SK-N-SH (cell line): ENCODE measurements at places on chromosomes 12 and 14. TPM values are rescaled to one million over a fixed set of nuclear protein-coding genes. Genes with fewer than 3 reads are reported as not detected.

GRCh38 chr14:74909911-74910310, 13.1 kb downstream of the RPS6KL1 start:
- H3K4me3 ChIP-seq = no peak overlapping the region
- no peak for DNase-seq
- H3K27ac ChIP-seq = no peak overlapping the region
- no peaks in the 10 kb centered on the region; the same call in 1 of the 2 replicates for H3K4me1 ChIP-seq
- no peaks in the 10 kb centered on the region for H3K27me3 ChIP-seq
- H3K36me3 ChIP-seq = no peaks in the 10 kb centered on the region

GRCh38 chr12:65740506-65740872, 83.8 kb upstream of the HMGA2 start:
- no peaks in the 10 kb centered on the region for H3K27me3 ChIP-seq
- DNase-seq = no peak
- H3K36me3 ChIP-seq = no peaks in the 10 kb centered on the region
- peak overlapping the region; percentile 79 for H3K27ac ChIP-seq
- H3K4me3 ChIP-seq = peak overlapping the region; percentile 51; the same call in 1 of the 2 replicates

- H3K36me3 ChIP-seq = no peaks in the 10 kb centered on the region
- DNase-seq = no peak
- no peaks in the 10 kb centered on the region for H3K4me1 ChIP-seq
- peaks cover 28% of the 10 kb centered on the region for H3K27me3 ChIP-seq
- H3K27ac ChIP-seq = no peak overlapping the region
- no peak overlapping the region for H3K4me3 ChIP-seq
These were observed 31.0 kb upstream of the GALNT9 start for GRCh38 chr12:132360410-132360809.

Gene TMEM229B
- polyA plus RNA-seq = 0.16 and 0.26 TPM in 2 replicates

GRCh38 chr12:109638735-109639134, 65.1 kb downstream of the MVK start:
- no peaks in the 10 kb centered on the region for H3K27me3 ChIP-seq
- H3K27ac ChIP-seq = no peak overlapping the region
- DNase-seq = no peak
- peaks cover 10% of the 10 kb centered on the region; the same call in 1 of the 2 replicates for H3K4me1 ChIP-seq
- no peak overlapping the region for H3K4me3 ChIP-seq

Gene MMP17
- polyA plus RNA-seq = 13.5 and 14.0 TPM in 2 replicates

Gene CCDC177
- polyA plus RNA-seq = not detected in 2 replicates

- H3K27ac ChIP-seq = peak overlapping the region; percentile 96
- no peaks in the 10 kb centered on the region for H3K27me3 ChIP-seq
- H3K4me1 ChIP-seq = peaks cover 9% of the 10 kb centered on the region; the same call in 1 of the 2 replicates
- H3K4me3 ChIP-seq = peak overlapping the region; percentile 90
These were observed 813 bp upstream of the CCDC184 start for GRCh38 chr12:48182631-48183030.

DNA sequence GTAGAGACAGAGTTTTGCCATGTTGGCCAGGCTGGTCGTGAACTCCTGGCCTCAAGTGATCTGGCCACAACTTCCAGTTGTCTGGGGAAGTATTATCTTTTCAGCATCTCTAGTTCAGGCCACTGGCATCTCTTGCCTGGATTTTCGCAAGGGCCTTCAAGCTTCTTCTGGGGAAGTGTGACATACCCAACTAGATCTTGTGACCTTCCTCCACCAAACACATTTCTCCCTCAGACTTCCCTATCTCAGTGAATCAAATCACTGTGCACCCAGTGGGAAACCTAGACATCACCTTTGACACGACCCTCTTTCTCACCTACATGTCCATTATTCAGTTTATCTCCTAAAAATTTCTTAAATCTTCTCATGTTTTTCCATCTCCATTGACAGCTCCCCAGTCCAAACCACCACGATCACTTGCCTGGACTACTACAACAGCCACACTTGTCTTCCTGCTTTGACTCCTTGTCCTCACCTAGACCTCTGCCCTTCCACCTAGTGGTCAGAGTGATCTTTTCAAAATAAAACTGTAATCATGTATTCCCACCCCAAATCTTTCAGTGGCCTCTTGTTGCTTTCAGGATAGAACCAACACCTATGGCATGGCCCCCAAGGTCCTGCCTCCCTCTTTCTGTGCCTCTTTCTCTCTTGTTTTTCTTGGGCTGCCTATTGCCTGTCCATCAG, 3.3 kb downstream of the EEF1AKMT3 start:
- H3K4me3 ChIP-seq = no peak overlapping the region
- no peak overlapping the region for H3K27ac ChIP-seq
- H3K4me1 ChIP-seq = peaks cover 11% of the 10 kb centered on the region; the same call in 1 of the 2 replicates
- DNase-seq = no peak
- H3K36me3 ChIP-seq = peaks cover 7% of the 10 kb centered on the region; the same call in 1 of the 2 replicates
- no peaks in the 10 kb centered on the region for H3K27me3 ChIP-seq

Gene CMTM5
- polyA plus RNA-seq = 0.13 TPM in 1 of 2 replicates, not detected in the other

- no peak overlapping the region for H3K27ac ChIP-seq
- H3K4me3 ChIP-seq = no peak overlapping the region
- H3K4me1 ChIP-seq = peaks cover 21% of the 10 kb centered on the region; the same call in 1 of the 2 replicates
These were observed 2.6 kb upstream of the WNT10B start for GRCh38 chr12:48973941-48974673.

- no peak overlapping the region for H3K27ac ChIP-seq
- H3K27me3 ChIP-seq = no peaks in the 10 kb centered on the region
These were observed 5.0 kb downstream of the MGST1 start for GRCh38 chr12:16352481-16352880.

Gene KRT86
- polyA plus RNA-seq = 0.34 and 0.56 TPM in 2 replicates
